ENCODE measurements at places on chromosomes 4 and X. TPM values are rescaled to one million over a fixed set of nuclear protein-coding genes. Genes with fewer than 3 reads are reported as not detected.

GRCh38 chr4:111652236-111652635 is 493.0 kb upstream of the FAM241A start:
- no peak for DNase-seq
- H3K4me1 ChIP-seq, result no peaks in the 10 kb centered on the region
- no peaks in the 10 kb centered on the region for H3K36me3 ChIP-seq
- no peak overlapping the region for H3K27ac ChIP-seq
- H3K4me3 ChIP-seq, result no peak overlapping the region

DNA sequence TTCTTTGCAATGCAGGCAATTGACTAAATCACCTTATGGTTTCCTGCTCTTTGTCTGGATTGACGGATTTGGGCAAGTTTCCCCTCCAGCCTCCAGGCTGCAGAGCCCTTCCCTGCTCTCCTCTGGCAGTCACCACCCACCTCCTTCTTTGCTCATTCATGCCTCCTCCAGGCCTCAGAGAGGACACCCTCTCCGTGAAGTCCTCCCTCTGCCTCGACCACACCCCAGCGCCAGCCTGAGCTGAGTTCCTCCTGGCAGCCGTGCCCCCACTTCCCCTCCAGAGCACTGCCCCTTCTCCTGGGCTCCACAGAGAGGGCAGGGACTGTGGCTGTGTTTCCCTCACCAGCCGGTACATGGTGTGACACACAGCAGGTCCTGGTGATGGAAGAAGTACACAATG is 53.7 kb downstream of the DCTD start:
- H3K27me3 ChIP-seq, result no peaks in the 10 kb centered on the region
- H3K27ac ChIP-seq, result no peak overlapping the region
- no peak overlapping the region for H3K4me3 ChIP-seq

Gene NELFA
- 8.7 TPM for total RNA-seq

Gene DGAT2L6
- total RNA-seq, result not detected

Gene CLDN22
- total RNA-seq, result not detected

DNA sequence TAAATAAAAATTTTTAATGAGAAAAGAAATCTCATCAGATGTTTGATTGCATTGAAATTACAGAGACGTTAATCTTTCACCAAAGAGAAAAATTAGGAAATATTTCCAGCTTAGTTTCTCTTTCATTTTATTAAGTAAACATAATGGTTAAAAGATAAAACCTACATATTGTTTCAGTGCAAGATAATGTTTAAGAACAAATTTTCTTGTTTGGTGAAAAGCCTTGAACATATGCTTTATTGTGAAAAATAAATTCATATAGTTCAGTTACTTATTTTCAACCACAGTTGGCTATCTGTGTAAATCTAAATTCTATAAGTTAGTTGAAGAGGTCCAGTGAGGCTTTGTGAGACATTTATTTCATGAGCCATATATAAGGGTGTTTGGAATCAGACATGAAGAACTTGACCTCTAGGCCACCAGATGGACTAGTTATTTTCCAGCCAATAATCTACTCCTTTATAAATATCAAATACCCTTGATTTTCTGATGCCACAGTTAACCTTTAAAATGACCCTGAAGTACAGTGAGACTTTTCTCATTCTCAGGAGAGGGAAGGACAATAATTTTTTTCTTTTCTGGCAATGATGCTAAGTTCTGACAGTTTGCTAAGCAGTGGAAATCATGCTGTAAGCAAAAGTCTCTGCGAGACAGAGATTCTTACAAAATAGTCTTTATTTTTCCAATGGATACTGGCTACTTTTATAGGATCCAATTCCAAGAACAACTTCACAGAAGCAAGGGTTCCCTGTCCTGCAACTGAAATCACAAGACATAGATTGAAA is 2.5 kb downstream of the ARSJ start:
- peak overlapping the region; percentile 65 for H3K4me3 ChIP-seq
- no peaks in the 10 kb centered on the region for H3K27me3 ChIP-seq
- H3K4me1 ChIP-seq, result no peaks in the 10 kb centered on the region
- H3K27ac ChIP-seq, result peak overlapping the region; percentile 42
- H3K36me3 ChIP-seq, result no peaks in the 10 kb centered on the region

DNA sequence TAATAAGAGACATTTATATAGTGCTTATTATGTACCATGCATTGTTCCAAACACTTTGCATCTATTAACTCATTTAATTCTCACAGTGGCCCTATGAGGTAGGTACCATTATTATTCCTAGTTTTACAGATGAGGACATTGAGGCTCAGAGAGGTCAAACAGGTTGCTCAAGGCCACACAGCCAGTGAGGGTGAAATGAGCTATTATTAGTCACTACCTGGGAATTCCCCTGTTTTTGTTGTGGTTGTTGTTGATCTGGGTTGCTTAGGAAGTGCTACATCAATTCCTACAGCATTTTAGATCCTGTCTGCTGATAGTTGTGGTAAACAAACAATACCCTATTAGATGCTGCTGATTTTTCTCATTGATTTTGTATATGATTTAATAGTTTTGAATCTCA is 41.2 kb downstream of the APLN start:
- no peaks in the 10 kb centered on the region for H3K36me3 ChIP-seq
- no peak for DNase-seq
- no peak overlapping the region for H3K27ac ChIP-seq
- H3K27me3 ChIP-seq, result no peaks in the 10 kb centered on the region

GRCh38 chr4:126697748-126698147 is 935.0 kb upstream of the INTU start:
- H3K4me1 ChIP-seq, result no peaks in the 10 kb centered on the region
- no peak overlapping the region for H3K27ac ChIP-seq
- no peak for DNase-seq
- H3K36me3 ChIP-seq, result no peaks in the 10 kb centered on the region
- H3K4me3 ChIP-seq, result no peak overlapping the region

GRCh38 chrX:78366576-78366975 is 39.2 kb upstream of the CYSLTR1 start:
- no peaks in the 10 kb centered on the region for H3K27me3 ChIP-seq
- H3K36me3 ChIP-seq, result no peaks in the 10 kb centered on the region
- no peaks in the 10 kb centered on the region for H3K4me1 ChIP-seq
- no peak overlapping the region for H3K27ac ChIP-seq

GRCh38 chr4:170872794-170873193 is 783.0 kb upstream of the AADAT start:
- H3K4me1 ChIP-seq, result no peaks in the 10 kb centered on the region
- DNase-seq, result no peak
- no peak overlapping the region for H3K27ac ChIP-seq

DNA sequence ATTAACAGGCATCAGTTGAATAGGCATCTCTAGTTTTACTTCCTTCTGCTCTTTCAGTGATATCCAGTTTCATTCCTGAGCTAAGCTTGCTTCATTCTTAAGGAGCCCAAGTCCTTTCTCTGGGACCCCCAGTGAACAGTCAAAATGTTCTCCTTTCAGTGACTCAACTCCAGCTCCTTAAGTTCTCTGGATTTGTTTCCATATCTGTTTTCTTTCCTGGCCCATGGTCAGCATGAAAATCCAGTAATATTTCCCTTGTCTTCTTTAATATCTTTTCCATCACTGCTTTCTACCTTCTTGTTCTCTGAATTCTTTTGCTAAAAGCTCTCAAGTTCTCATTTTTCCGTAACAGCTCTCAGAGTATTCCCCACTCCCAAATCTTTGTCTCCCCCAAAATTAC is 25.5 kb downstream of the ADGRL3 start:
- no peaks in the 10 kb centered on the region for H3K27me3 ChIP-seq
- DNase-seq, result no peak
- no peaks in the 10 kb centered on the region for H3K4me1 ChIP-seq
- no peak overlapping the region for H3K4me3 ChIP-seq

GRCh38 chrX:2474963-2475726 is 25.6 kb downstream of the DHRSX start:
- no peaks in the 10 kb centered on the region for H3K36me3 ChIP-seq
- no peaks in the 10 kb centered on the region for H3K4me1 ChIP-seq
- peak; percentile 26 for DNase-seq
- H3K27me3 ChIP-seq, result no peaks in the 10 kb centered on the region
- H3K4me3 ChIP-seq, result no peak overlapping the region

GRCh38 chrX:7083468-7084396 is 63.8 kb upstream of the STS start:
- no peaks in the 10 kb centered on the region for H3K4me1 ChIP-seq
- no peaks in the 10 kb centered on the region for H3K27me3 ChIP-seq
- H3K4me3 ChIP-seq, result no peak overlapping the region
- no peaks in the 10 kb centered on the region for H3K36me3 ChIP-seq
- H3K27ac ChIP-seq, result no peak overlapping the region
- DNase-seq, result no peak

Gene ADH1B
- total RNA-seq, result 3,215 TPM

GRCh38 chr4:111043286-111043685 is 420.4 kb upstream of the PITX2 start:
- H3K4me1 ChIP-seq, result no peaks in the 10 kb centered on the region
- no peak overlapping the region for H3K4me3 ChIP-seq
- DNase-seq, result no peak
- no peak overlapping the region for H3K27ac ChIP-seq
- H3K27me3 ChIP-seq, result no peaks in the 10 kb centered on the region
- no peaks in the 10 kb centered on the region for H3K36me3 ChIP-seq

DNA sequence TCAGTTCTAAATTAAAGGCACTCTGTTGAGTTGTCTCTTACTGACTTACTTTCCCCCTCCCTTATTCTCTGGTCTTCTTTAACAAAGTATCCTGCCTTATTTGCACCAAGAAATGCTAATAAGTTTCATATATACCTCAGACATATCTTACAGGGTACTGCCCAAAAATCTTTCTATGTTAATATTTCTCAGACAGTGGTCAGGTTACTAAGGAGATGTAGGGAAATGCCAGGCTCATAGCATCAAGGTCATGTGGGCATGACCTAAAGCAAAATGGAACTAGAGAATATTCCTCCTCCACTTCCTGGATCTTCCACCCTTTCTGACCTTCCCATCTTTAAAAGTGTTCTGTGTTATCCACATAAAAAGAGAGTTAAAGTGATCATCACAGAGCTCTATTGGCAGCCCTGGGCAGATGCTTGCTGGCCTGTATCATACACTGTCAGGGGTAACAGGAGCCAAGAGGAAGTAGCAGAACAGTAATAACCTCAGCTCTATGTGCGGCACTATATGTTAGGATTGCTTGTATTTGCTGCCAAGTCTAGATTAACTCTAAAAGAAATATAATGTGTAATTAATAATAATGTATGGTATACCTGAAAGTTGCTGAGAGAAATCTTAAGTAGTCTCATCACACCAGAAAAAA is 74.3 kb downstream of the IQCM start:
- no peak for DNase-seq
- no peaks in the 10 kb centered on the region for H3K4me1 ChIP-seq
- no peaks in the 10 kb centered on the region for H3K36me3 ChIP-seq

DNA sequence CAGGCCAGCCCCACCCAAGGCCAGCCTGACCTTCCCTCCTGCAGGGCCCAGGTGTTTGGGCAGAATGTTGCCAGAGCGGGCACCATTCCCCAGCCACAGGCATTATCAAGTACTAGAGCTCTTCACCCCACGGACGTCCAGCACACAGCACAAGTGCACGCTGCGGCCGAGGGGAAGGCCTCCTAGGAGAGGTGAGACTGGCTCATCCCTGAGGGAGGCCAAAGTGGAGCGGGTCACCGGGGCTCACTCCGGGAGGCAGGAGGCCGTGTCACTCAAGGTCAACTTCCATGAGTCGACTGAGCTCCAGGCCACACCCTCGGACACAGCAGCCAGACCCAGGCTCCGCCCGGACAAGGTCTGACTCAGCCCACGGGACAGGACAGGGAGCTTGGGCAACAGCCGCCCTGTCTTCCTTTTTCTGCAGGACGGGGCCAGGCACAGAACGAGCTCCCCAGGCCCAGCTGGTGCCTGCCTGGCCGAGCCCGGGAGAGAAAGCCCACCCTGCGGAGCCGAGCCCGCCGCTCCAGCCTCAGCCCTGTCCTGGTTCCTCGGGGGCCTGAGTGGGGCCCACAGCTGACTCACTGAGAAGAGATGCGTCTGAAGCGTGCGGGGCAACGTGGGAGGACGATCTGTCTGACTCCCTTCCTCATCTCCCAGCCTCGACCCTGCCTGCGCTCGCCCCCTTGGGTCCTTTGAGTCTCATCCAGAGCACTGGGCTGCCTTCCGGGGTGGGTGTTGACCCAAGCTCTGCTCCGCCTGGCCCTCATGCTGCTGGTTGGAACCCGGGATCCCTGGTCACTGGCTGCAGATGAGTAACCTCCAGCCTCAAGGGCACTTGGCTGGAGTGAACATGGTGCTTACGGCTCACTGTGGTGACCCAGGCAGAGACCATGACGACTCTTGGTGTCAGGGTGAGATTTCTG is 1.6 kb downstream of the SLC49A3 start:
- H3K4me1 ChIP-seq, result peaks cover 4% of the 10 kb centered on the region
- peak overlapping the region; percentile 24 for H3K4me3 ChIP-seq
- H3K27me3 ChIP-seq, result no peaks in the 10 kb centered on the region
- no peaks in the 10 kb centered on the region for H3K36me3 ChIP-seq

Gene UCP1
- not detected for total RNA-seq

DNA sequence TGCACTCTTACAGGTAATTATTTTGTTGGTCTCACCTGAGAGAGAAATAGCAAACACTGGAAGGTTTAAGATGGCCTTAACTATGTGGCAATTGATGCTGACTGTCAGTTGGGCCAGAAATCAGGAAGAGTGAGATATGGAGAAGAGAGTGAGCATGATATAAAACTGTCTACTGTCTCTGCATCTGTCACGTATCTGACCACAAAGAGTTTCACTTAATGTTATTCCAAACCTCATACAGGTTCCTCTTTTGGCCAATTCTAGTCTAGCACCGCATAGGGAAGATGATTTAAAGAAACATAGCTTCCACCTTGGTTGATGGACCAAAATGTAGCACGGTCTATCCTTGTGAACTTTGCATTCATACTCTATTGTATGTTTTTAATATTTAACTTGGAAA is 381.0 kb upstream of the BOD1L1 start:
- no peak overlapping the region for H3K27ac ChIP-seq
- no peaks in the 10 kb centered on the region for H3K4me1 ChIP-seq
- DNase-seq, result no peak
- H3K27me3 ChIP-seq, result no peaks in the 10 kb centered on the region
- no peak overlapping the region for H3K4me3 ChIP-seq

Gene PNMA5
- total RNA-seq, result not detected

DNA sequence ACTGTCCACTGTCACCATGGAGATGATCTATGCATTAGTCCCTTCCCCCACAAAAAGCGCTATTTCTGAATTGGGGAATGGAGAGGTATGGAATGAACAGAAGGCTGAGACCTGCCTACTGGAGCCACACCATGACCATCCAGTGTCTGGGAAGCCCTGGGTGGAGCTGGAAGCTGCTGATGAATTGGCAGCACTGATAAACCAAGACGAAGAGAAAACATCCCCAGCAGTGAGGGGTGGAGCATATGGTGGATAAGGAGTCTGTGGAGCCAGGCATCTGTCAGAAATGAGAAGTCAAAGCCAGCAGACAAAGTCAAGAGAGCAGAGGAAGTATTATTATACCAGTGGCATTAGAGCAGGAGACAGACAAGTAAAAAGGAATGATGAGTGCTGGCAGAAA is 13.2 kb downstream of the CC2D2A start:
- H3K27me3 ChIP-seq, result no peaks in the 10 kb centered on the region
- H3K36me3 ChIP-seq, result no peaks in the 10 kb centered on the region
- DNase-seq, result no peak
- H3K27ac ChIP-seq, result no peak overlapping the region
- H3K4me1 ChIP-seq, result no peaks in the 10 kb centered on the region

DNA sequence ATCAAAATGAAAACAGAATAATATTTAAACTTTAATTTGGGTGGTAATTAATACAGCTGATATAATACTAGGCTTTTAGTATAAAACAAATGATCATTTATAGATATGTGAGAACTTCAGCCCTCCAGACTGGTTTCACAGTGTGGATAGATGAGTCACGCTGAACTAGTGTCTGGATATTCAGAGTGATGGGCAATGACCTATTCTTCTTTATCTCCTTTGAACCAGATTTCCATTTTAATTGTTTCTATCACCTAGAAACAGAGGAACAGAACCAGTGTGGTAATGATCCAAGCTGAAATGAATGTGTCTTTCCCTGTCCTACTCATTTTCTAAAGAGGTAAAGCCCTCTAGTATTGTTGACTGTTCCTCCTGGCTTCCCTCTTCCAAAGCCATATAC is 155.2 kb upstream of the GK2 start:
- H3K4me1 ChIP-seq, result no peaks in the 10 kb centered on the region
- no peak overlapping the region for H3K27ac ChIP-seq
- no peaks in the 10 kb centered on the region for H3K36me3 ChIP-seq
- no peak for DNase-seq
